ENCODE measurements at places on chromosomes 12 and 14.

GRCh38 chr14:74962046-74962445 is 6.6 kb upstream of the PGF start:
- DNase-seq = no peak

DNA sequence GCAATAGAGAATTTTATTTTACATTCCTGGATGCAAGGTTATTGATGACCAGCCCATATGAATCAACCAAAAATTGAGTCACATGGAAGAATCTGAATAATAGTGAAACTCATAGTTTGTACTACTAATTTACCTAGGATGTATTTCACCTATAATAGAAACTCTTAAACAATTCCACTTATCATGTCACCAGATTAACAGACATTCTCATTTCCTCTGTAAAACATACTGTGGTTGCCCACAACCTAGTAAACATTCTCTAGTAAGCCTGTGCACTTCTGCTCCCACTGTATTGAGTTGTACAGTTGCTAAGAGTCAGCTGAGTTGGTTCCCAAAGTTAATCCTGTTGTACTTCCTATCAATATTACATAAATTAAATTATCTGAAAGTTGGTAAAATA is 196.6 kb upstream of the TMTC1 start:
- DNase-seq = no peak

GRCh38 chr12:31590642-31591379 is at the start of gene DENND5B:
Gene DENND5B, minus strand, starts transcription at chr12:31591136. Its CDS starts 304 bp downstream, at chr12:31590832.
- peak; percentile 67 for DNase-seq

GRCh38 chr14:93533842-93534241 is 103.1 kb downstream of the UNC79 start:
- DNase-seq = no peak

DNA sequence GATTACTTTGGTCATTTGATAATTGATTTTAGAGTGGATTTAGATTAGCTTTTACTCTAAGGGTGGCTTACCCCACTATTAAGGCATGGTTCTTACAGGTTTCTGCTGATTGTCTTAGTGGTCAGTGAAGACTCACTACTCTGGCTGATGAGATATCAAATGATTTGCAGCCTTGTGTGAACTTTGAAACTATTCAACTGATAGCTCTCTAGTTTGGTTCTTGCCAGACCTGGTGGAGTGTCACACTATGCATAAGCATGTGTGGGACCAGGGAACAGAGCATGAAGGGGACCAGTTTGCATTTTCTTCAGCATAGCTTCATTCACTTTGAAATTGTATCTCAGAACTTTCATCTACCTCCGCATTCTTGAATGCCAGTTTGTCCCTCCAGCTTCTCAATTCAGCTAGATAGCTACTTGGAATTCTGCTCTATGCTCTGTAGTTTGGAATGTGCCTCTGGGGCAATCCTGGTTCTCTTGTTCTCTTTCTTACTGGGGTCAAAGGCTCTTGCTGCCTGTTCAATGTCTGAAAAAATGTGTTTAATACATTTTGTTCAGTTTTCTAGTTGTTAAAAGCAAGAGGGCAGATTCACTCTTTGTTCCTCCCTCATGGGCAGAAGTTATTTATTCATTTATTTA is 12.7 kb downstream of the SCYL2 start:
- no peak for DNase-seq

DNA sequence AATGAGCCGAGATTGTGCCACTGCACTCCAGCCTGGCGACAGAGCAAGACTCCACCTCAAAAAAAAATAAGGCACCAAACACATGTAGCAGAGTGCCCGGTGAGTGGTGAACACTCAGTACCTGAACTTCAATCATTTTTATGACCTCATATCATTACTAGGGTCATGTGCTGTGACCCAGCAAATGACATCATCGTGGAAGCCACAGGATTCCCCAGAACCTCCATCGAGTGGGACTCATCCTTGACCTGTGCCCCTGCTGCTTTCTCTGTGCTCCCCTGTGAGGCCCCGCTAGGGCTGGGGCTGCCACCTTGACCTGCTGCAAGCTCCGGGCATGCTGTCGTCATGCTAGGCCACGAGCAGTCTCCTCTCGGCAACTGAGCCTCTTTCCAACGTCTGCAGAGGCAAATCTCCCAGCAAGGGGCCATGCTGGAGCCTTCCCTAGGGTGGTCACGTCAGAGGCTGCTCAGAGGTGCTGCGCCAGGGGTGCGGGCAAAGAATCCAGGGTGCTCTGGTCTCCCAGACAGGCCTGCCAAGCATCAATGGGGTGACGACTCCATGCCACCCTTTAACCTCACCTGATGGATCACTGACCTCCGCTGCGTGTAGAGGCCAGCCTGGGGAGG is 18.5 kb downstream of the GLTP start:
- no peak for DNase-seq

DNA sequence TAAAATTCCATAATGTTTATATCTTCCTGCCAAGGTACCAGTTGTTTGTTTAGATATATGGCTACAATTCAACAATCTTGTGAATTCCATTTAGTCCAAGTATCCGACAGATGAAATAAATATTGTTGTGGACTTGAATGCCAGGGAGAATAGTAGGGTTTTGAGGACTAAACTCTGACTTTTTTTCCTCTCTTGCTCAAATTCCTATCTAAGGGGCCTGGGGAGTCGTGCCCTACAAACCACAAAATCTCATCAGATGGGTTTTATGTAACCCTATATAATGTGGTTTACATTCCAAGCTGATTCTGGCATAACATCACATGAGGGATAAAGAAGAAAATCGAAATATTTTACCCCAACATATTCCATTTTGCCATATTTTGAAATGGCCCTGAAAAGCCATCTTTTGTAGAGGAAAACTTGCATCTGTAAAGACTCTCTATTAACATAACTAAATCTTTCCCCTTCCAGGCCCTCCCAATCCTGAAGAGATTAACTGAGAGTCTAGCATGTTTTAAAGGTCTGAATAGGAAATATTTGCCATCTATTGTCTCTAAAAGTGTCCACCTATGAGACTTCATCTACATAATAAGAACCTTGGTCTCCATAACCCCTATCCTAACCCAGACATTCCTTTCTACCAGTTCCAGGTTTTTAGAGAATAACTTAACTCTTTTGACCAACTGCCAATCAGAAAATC is 184.7 kb upstream of the KITLG start:
- DNase-seq = no peak

DNA sequence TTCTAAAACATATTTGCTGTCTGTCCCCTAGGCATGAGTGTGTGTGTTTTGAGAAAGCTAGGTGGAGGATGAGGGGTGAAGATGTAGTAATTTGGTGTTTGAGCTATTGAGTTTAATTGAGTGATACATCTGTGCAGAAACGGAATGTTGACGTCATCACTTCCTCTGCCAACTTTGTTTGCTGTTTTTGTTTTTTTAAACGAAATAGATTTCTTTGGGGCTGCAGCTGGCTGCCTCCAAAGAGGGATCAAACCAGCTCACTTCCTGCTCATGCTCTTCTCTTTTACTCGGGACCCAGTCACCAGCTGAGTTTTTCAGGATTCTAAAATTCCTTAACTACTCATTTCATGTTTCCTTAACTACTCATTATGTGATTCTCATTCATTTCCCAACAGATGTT is 19.5 kb upstream of the CRACR2A start:
- no peak for DNase-seq

DNA sequence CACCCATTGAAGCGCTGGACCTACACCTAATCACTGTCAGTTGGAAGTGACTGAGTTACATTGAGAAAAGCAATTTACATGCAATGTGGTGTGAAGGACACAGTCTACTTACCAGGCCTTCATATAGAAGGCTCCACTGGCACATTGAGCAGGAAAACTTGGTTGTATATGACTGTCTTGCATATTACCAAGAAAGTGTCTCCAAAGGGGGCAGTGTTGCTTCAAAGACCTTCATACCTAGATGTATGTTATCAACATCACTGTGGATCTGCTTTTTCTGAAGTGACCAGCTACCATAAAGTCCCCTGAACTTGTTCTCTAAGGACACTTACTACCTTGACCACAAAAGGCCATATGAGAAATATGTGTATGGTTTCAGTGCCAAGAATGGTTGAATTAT is 64.1 kb downstream of the NELL2 start:
- no peak for DNase-seq

GRCh38 chr12:45626965-45627364 is 102.5 kb upstream of the ARID2 start:
- DNase-seq = no peak

GRCh38 chr14:29242755-29243754 is 476.5 kb downstream of the FOXG1 start:
- DNase-seq = no peak

GRCh38 chr12:88391556-88391955 is 188.7 kb downstream of the KITLG start:
- DNase-seq = no peak

Data from activated CD8-positive, alpha-beta memory T cell treated with anti-CD3 and anti-CD28 coated beads for 24 hours (primary cell).